CD4-positive, alpha-beta memory T cell (primary cell): ENCODE measurements at places on chromosomes 4 and X.

- no peak for DNase-seq
Observed at GRCh38 chrX:15645266-15645665, 19.3 kb downstream of the CLTRN start.

- DNase-seq: no peak
Observed at GRCh38 chr4:128698386-128698785, 111.1 kb upstream of the JADE1 start.

DNA sequence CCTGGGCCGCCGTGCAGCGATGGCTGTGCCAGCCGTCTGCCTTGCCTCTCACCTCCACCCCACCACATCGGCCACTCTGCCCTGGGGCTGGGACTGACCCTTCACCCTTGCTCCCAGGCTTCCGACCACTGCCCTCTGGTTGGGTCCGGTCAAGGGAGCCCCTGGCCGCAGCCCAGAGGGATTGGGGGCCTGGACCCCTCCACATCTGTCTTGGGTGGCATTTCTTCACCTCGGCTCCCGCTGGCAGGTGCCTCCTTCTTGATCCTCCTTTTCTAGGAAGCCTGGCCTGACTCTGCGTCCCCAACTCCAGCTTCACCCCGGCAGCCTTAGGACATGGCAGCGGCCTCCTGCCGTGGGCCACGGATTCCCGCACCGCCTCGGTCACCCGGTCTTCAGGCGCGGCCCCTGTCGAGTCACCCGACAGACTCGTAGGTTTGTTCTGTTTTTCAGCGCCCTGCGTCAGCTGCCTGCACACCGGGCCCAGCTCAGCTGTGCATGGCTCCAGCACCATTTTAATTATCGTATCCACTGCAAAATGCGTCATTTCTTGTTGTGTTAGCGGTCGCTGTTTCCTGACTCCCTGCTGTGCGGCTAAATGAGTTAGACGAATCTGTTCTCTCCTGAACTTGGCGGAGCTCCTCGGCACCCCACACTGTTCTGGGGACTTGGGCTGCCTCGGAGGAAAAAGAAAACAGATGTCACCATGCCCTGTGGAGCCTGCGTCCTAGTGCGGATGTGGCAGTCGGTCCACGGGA is 124.0 kb downstream of the FAM53A start:
- no peak for DNase-seq

DNA sequence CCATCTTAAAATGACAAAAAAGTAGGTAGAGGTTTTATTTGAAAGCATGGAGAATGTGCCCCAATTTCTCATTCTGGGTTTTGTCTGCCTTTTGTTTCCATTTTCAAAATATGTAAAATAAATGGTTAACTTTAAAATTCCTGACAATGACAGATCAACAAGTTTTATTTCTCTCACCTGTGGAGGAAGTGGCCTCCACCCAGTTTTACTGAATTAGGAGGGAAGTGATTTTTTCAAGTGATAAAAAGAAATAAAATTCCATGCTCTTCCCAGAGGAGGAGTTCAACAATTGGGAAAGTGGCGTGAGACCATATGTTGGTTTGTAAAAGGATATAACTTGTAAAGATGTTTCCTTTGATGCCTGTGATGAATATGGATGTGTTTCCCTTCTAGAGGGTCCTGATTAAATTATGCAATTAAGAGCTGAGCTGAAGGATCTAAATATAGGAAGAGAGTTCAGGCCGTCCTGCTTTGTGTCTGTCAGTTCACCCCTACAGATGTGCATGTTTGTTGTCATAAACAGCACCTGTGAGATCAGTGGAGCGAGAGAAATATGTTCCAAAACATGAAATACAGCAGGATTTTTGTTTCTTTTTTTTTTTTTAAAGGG is 19.5 kb downstream of the SMAD1 start:
- no peak for DNase-seq

GRCh38 chr4:59814402-59815010 is 1385.6 kb upstream of the ADGRL3 start:
- no peak for DNase-seq

GRCh38 chr4:38371391-38371851 is 292.6 kb upstream of the KLF3 start:
- DNase-seq: no peak

DNA sequence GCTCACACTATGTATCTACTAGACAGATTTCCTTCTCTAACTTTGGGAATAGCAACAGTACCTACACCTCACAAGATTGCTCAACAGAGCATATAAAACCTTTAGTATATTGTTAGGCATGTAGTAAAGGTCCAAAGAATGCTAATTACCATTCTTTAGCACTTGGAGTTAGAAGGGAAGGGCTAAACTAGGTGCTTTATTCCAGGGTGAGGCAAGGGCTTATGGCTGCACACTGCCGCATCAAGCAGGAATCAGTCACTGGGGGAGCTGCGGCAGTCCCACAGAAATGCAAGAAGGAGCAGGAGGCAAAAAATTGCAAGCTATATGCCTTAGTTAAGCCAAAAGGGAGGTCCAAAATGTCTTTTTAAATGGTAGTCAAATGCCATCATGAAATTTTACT is 162.7 kb downstream of the PPP3CA start:
- no peak for DNase-seq

DNA sequence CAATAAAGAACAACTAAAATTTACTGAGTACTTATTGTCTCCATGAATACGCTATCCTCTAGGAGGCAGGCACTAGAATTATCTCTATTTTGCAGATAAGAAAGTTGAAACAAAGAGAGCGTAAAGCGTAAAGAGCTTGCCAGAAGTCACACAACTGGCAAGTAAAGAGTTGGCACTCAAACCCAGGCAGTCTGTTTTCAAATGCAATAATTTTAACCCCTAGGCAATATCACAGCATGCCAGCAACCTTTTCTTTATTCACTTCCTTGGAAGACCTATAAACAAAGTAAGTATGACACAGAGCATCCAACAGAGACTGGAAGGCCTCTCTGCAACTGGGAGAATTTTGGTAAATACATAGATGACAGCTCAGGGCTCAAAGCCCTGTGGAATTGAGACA is 23.2 kb upstream of the AMELX start:
- DNase-seq: no peak

- no peak for DNase-seq
Observed at GRCh38 chr4:188714501-188714900, 575.3 kb downstream of the TRIML1 start.
